NCI-H1092 (cell line): ENCODE measurements at places on chromosomes 6 and 20.

DNA sequence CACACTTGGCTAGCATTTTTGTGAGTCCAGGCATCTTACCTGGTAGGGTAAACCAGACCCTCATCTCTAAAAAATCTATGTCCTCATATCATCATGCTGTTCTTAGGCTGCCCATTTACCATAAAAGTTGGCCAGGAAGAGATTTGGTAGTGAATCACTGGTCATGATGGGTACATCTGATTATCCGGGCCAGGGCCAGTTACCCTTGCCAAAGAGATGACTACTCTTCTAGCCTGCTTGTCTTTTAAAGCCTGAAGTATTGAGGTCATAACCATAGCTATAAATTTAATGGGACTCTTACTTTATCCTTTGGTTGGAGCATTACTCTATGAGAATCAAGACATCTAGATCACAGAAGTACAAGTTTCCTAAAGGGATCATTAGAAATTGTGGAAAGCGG is 276.8 kb downstream of the TENT5A start:
- DNase-seq = no peak

DNA sequence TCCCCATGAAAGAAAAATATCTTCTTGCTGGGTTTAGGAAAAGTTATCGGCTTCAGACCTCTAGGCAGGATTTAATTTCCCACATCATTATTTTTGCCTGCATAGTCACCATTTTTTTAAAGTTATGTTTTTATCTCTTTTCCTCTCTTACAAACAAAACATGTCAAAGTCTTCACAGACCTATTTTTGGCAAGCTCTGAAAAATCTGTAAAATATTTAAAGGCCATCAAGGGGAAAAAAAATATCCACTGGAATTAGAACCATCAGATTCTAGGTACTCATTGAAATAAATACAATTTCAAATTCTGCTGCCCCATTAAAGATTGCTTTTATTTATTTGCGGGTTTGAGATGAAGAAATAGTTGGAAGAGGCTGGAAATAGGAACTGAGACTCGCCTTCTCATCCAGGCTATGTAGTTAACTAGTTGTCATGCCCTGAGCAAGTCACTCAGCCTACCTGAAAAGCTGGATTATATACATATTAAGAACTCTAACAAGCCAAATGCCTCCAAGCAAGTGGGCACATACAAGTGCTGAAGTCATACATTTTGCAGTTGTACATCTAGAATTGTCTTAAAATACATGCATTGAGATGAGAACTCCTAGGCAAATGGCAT is 101.7 kb upstream of the SASH1 start:
- DNase-seq = no peak

GRCh38 chr6:112372226-112372806 is 25.2 kb downstream of the RFPL4B start:
- no peak for DNase-seq

- no peak for DNase-seq
Measured at GRCh38 chr20:8342391-8342790, 210.3 kb downstream of the PLCB1 start.

DNA sequence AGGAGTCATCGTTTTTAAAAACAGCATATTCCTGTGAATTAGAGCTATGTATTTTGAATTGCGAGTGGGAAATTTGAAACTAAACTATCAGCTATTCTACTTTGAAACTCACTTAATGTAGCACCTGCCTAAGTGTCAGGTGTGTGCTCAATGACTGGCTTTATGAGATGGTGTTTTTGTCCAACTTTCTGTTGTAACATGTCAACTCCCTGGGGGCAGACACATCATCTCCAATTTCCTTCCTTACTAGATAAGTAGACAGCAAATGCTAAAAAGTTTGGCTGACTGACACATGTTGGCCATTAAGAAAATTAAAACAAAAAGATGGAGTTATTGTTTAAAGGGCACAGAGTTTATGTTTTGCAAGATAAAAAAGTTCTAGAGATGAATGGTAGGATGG is 226.9 kb downstream of the TFAP2B start:
- DNase-seq = no peak

DNA sequence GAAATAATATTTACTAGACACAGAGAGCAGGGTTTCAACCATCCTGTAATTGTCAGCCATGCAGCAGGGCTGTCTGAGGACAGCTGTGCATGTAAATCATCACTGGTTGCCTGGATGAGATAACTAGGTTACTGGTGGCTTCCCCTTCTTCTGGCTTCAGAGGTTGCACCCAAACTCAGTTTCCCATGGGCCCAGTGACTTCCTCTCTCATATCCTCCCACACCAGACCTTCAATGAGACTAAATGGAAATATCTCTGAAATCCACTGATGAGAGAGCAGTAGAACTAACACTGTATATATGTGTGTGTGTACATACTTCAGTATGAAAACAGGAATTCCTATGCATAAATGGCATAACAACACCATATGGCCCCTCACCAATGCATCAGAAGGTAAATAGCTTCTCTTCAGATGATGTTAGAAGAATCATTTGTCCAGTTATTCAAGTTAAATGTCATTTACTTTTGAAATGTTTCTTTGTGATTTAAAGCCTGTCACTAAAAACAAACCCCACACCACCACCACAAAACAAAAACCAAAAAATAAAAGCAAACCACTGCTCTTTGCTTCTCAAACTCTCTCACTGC is 51.0 kb upstream of the IL20RA start:
- no peak for DNase-seq

- no peak for DNase-seq
Measured at GRCh38 chr20:58883241-58883691, 30.8 kb downstream of the GNAS start.

- DNase-seq = no peak
Measured at GRCh38 chr6:5626727-5627426, 365.6 kb downstream of the FARS2 start.

GRCh38 chr20:10961651-10962288 is 288.0 kb upstream of the JAG1 start:
- DNase-seq = no peak

DNA sequence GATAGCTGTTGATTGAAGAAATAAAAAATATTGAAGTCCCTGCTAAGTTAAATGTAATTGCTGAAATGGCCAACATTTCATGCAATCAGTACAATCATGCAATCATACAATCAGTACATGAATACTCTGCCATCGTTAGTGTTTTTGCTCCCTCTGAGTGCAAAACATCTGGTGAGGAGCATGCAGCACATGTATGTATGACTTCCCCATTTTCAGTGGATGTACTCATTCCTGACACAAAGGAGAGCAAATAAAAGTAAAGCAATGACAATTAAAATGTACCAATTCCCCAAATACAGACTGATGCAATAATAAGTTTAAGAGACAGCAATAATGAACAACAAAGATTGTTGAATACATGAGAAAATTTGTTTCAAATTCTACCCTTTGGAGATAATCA is 140.7 kb downstream of the PLCB1 start:
- no peak for DNase-seq

DNA sequence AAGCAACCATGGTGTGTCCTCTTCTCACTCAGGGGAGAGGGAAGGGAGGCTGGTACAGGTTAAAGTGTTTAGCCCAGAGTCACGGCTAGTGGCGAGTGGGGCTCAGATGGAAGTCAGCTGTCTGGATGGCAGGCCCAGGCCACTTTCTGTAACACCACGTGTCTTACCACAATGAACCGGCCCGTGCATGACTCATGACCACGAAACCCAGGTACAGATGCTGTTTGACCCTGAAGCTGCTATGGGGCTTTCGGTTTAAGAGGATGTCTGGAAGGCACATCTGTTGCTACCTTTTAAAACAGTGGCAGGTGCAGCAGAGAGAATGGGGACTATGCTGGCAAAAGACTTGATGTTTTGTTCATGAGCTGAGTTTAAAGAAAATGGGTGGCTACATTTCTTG is 36.5 kb upstream of the MPC1 start:
- no peak for DNase-seq

DNA sequence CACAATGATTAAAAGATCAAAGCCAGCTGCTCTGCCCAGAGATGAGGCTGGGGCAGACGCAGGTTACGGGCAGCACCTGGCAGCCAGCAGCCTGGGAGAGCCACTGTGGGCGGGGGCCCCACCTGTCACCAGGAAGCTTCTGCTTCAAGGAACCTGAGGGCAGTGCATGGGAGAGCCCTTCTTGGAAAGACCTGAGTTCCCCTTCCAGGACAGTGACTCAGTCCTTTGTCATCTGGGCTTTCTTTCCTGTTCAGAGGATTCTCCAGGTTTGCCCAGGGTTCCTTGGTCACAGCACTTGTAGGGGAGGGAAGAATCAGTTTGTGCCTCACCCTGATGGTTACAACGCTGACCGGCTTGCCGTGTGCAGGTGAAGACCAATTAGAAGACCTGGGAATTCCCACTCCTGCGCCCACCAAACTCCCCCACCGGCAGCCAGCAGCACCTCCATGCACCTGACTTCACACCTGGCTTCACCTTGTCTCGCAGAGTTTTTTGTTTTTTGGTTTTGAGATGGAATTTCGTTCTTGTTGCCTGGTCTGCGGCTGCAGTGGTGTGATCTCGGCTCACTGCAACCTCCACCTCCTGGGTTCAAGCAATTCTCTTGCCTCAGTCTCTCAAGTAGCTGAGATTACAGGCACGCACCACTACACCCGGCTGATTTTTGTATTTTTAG is 2.0 kb downstream of the ZBP1 start:
- DNase-seq = no peak

DNA sequence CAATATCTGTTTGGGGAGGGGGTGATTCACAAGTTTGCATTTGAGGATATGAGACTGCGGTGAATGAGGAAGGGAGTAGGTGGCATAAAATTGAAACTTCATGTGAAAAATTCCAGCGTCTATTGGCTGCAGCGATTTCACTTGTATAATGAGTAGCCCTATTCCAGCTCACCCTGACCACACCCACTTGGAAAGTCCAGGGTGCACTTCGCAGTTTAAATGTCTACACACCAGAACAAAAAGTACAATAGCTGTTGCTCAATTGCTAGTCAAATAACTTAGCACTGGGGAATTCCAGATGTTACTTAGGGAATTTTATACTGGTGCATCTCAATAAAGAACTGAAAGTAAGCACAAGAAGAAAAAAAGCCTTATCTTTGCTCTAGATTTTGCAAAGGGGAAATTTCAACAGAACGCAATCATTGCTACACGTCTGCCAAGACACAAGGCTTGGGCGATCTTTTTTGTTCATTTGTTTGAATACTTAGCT is 6.3 kb downstream of the TNFAIP3 start:
- no peak for DNase-seq

GRCh38 chr6:113077794-113078193 is 730.7 kb downstream of the RFPL4B start:
- DNase-seq = no peak

GRCh38 chr6:15936503-15936902 is 192.4 kb upstream of the MYLIP start:
- DNase-seq = no peak

- peak; percentile 57 for DNase-seq
Measured at GRCh38 chr20:5844063-5844681, 94.0 kb downstream of the SHLD1 start.

- no peak for DNase-seq
Measured at GRCh38 chr6:72619883-72620696, 1.8 kb upstream of the KCNQ5 start.

- peak; percentile 14 for DNase-seq
Measured at GRCh38 chr6:24064106-24064505, 61.9 kb upstream of the NRSN1 start.

DNA sequence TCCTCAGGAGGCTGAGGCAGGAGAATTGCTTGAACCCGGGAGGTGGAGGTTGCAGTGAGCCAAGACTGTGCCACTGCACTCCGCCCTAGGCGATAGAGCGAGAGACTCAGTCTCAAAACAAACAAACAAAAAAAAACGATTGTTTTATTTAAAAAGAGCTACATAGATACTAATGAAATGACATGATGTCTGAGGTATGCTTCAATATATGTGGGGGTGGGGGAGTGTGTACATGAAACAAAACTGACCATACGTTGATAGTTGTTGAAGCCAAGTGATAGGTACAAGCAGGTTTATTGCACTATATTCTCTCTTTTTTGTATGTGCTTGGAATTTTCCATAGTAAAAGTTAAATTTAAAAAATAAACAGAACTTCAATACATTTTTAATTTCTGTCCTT is 240.1 kb downstream of the TFAP2A start:
- DNase-seq = no peak

- no peak for DNase-seq
Measured at GRCh38 chr6:52215787-52216186, 28.5 kb downstream of the IL17F start.

DNA sequence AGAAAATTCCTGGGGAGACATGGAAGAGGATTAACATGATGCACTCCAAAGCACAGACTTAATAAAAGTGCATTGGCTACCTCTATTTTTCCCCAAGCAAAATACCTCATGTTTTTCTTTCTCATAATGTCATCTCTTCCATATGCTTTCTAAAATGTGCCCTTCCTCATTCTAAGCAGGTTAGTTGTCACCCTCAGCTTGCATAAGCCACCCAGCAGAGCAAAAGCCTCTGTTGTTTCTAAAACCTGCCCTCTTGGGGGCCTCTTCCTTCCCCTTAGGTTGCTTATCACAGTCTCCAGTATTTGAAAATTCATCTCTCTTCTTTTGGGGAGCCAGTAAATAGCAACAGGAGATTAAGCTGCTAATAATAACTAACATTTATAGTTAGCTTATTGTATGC is 183.6 kb upstream of the FLRT3 start:
- DNase-seq = no peak

DNA sequence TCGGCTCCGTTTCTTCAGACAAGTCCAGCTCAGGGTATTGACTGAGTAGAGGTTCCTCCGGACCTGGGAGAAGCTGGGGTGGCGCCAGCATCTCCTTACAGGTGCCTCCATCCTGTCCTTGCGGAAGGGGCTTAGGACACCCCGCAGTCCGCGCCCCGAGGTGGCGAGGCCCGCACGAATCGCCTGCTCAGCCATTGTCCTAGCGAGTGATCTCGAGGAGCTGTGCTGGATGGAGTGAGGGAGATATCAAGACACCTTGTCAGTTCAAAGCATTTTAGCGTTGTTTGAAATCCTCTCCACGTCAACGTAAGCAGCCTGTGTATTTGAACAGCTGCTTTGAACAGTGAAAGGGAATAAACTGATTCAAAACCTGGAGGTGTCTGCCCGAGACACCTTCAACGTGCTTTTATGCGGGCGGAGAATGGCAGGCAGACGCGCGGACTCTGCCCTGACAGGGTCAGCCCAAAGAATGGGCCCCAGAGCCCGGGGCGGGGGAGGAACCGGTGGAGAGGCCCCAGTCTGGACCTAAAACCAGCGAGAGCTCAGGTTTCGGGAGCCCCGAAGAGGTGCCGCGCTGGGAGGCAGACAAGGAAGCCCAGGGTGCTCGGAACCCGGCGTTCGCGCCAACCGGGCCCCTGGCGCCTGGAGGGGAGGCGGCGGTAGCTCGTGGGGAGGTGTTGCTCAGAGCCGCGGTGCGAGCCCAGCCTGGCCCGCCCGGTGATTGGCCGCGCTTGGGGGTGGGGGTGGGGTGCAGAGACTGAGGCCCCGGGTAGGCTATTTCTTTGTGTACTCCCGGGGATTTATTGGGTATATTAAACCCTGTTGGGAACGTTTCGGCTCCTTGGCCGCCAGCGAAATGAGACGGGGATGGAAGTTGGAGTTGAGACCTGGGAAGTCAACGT is 3.1 kb upstream of the POU3F2 start:
- peak; percentile 50 for DNase-seq

GRCh38 chr6:16045238-16045637 is 83.6 kb upstream of the MYLIP start:
- DNase-seq = no peak

- DNase-seq = no peak
Measured at GRCh38 chr6:110746680-110747079, 68.6 kb downstream of the CDK19 start.

- no peak for DNase-seq
Measured at GRCh38 chr6:45721665-45722064, 294.0 kb downstream of the CLIC5 start.
